ENCODE measurements at places on chromosomes 4 and X.

GRCh38 chr4:121697564-121697963 lies 784 bp upstream of the ANXA5 start:
- no peak for DNase-seq

DNA sequence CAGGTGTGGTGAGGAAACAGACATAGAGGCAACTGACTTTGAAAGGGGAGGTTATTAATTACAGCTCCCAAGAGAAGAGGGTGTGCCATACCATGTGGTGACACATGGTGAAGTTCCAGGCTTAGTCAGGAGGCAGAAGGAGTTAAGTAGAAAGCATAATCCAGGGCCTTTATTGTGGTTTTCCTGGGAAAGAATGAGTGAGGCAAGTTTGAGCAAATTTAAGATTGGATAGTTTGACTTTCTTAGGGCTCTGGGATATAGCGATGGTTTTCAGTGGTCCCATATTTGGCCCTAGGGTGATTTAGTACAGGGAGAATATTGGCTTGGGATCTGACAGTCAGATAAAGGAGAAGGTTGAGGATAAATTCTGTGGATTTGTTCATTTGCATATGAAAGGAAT lies 495.9 kb upstream of the FSTL5 start:
- DNase-seq: no peak

GRCh38 chrX:49308604-49309269 lies 5.3 kb downstream of the GAGE10 start:
- peak; percentile 9 for DNase-seq

- DNase-seq: no peak
These were observed 1162.1 kb upstream of the IGFBP7 start for GRCh38 chr4:58272311-58272710.

- peak; percentile 88 for DNase-seq
These were observed 61.1 kb upstream of the VAMP7 start for GRCh38 chrX:155819966-155820491.

- DNase-seq: no peak
These were observed 25.6 kb downstream of the SPACA5B start for GRCh38 chrX:48156014-48156413.

- no peak for DNase-seq
These were observed 28.6 kb upstream of the KIAA0232 start for GRCh38 chr4:6753891-6754290.

Data from iris pigment epithelial cell (primary cell).